ENCODE measurements at places on chromosomes 6 and 20.

- peak; percentile 90 for DNase-seq
Observed at GRCh38 chr6:108944707-108945680, 96.8 kb downstream of the ARMC2 start.

- no peak for DNase-seq
Observed at GRCh38 chr6:34558172-34558714, 2.1 kb upstream of the SPDEF start.

GRCh38 chr6:148244217-148244935, 98.3 kb upstream of the SASH1 start:
- no peak for DNase-seq

GRCh38 chr20:21507400-21508229, 6.2 kb downstream of the NKX2-2 start:
- DNase-seq = no peak

GRCh38 chr6:165055231-165055630, 254.2 kb downstream of the C6orf118 start:
- DNase-seq = peak; percentile 55

DNA sequence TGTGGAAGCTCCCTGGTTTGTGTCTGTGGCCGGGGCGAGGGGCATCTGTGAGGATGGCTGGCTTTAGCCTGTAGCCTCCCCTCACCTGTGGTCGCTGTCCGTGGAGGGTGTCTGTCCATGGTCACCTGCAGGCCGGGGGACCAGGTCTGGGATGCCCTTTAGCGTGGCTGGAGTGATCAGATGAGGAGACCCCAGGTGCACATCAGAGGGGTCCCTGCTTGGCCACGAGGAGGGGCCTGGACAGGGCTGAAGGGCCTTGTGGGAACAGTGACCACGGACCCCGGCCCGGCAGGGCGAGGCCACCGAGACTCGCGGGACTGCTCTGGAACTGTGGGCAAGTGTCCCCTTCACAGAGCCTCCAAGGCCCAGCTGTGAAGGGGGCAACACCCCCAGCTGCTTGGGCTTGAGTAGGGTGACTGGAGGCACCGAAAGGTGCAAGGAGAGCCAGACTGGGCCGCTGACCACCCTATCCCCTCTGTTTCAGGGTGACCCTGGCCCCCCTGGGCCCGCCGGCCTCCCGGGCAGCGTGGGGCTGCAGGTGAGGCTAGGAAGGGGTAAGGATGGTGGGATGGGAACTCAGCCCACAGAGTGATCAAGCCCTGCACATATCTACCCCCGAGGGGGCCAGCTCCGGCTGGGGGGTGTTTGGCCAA, 8.6 kb downstream of the COL9A3 start:
- no peak for DNase-seq

- DNase-seq = no peak
Observed at GRCh38 chr20:54456961-54457360, 18.4 kb upstream of the DOK5 start.

DNA sequence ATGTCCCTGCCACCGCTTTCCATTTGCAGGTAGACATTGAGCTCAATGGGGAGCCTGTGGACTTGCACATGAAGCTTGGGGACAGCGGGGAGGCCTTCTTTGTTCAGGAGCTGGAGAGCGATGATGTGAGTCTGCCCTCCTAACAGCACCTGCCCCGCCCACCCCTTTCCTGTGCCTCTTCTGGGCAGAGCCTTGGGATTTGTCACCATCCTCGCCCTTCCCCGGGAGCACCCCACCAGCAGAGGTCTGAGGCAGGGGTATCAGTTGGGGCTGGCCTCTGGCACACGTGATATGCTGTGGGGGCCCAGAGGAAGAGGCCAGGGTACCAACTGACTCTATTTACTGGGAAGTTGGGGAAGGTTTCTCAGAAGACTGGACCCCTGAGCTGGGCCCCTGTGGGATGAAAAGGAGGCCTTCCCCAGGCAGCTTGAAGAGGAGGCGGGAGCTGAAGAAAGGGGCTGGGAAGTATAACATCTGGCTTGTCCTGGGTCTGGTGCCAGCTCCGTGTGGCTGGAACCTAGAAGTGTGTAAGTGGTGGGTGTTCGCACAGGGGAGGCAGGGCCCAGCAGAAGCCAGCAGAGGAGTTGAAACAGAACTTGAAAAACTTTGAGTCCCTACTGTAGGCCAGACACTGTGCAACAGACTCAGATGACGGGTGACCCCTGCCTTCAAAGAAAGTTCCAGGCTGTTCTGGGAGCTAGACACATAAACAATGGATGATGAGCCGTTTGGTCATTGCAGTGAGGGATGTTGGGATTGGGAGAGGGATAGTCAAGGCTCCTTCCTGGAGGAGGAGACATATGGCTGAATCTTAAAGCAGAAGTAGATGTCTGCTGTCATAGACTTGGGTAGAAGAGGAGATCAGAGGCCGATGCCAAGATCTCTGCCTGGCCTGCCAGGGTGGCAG, 7.2 kb downstream of the LPIN3 start:
- DNase-seq = no peak

- DNase-seq = peak; percentile 6
Observed at GRCh38 chr6:143878272-143878760, 14.0 kb downstream of the ZC2HC1B start.

DNA sequence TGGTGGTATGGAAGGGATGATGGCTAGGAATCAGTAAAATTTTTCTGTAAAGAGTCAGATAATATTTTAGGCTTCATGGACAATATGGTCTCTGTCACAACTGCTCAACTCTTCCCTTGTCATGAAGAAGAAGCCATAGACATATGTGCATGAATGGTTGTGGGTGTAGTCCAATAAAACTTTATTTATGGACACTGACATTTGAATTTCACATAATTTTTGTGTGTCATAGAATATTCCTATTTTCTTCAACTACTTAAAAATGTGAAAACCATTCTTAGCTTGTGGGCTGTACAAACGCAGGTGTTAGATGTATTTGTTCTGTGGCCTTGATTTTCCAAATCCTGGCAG, 59.9 kb downstream of the SYNDIG1 start:
- DNase-seq = no peak

DNA sequence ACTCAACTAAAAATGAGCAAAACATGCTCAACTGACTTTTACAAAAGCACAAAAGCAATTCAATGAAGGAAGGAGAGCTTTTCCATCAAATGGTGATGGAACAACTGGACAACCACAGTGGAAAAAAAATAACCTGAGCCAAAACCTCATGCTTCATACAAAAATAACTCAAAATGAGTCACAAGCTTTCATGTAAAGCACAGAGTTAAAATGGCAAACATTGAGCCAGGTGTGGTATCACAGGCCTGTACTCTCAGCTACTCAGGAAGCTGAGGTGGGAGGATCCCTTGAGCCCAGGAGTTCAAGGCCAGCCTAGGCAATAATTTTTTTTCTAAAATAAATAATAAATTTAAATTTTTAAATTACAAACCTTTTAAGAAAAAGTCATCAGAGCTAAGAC, 18.4 kb upstream of the HLA-G start:
- DNase-seq = no peak

- no peak for DNase-seq
Observed at GRCh38 chr20:46725186-46726165, 16.0 kb downstream of the SLC2A10 start.

- DNase-seq = peak; percentile 77
Observed at GRCh38 chr6:132067286-132067685, 116.1 kb upstream of the CCN2 start.

- no peak for DNase-seq
Observed at GRCh38 chr20:62183426-62184142, 756 bp downstream of the MTG2 start.

DNA sequence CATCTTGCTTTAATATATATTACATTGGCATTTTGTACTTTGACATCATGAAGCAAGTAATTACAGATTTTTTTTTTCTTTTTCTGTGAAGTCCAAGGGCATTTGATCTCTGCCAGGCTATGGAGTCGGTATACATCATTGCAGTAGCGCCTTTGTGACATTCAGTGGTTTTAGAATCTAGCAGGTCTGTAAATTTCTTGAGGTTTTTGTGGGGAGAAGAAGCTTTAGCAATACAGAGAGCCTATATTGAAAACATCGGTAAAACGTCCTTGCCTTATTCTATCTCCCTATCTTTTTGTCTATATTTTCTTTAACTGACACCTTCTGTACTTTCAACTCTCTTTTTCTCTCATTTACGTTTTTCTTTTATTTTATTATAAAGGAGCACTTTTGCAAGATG, 47.2 kb downstream of the DUSP22 start:
- no peak for DNase-seq

DNA sequence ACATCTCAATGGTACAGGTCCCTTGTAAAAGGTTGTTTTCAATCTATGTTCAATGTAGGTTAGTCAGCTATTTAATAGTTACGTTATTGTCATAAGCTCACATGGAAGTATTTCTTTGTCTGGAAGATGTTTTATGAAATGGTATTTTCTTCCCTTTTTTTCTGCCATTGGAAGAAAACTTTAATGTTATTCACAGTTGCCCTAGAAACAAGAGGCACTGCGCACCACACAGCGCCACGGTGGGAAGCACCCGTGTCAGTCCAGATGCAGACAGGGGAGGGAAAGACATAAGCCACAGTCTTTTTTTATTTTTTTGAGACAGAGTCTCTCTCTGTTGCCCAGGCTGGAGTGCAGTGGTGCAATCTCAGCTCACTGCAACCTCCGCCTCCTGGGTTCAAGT, 82.1 kb downstream of the GCNT2 start:
- DNase-seq = no peak

DNA sequence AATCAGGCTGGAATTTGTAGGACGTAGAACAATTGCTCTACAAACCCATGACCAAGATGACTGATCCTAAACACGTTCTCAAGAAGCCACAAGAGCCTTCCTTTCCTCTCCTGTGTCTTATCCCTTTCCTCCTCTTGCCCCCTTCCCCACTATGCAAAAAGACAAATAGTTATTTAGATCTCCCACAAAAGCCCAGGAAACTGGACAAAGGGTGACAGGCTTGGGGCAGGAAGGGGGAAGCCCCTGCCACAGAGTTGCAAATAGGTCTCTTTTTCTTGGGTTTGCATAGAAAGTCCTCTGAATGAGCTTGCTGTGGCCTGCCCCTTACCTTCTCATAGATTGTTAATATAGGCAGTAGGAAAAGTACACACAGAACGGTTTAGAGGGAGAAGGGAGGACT, 377.1 kb upstream of the BTBD3 start:
- DNase-seq = no peak

DNA sequence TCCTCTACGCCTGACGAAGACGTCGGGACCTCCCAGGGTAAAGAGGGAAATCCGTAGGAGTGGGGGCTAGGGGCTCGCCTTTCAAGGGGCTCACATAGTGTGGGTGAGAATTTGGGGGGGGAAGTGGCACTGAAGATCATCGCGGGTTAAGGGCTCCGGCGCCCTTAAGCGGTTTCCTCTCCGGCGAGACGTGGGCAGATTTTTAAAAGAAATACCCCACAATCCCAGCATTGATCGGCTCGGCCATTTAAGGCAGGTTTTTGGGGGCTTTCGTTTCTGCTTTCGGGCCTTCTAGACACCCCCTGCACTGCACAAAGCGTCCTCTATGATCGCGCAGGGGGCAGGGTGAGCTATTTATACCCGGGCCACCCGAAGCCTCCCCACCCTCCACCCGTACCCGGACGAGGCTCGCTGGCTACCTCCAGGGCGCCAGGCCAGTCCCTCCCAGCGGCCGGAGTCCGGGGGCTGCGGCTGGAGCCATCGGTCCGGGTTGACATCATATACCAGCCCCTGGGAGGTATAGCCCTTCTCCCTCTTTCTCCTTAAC, 1.2 kb downstream of the NKX2-2 start:
- DNase-seq = no peak

- DNase-seq = no peak
Observed at GRCh38 chr20:22027423-22027822, 322.0 kb downstream of the PAX1 start.

- no peak for DNase-seq
Observed at GRCh38 chr6:72905705-72906478, 284.0 kb downstream of the KCNQ5 start.

DNA sequence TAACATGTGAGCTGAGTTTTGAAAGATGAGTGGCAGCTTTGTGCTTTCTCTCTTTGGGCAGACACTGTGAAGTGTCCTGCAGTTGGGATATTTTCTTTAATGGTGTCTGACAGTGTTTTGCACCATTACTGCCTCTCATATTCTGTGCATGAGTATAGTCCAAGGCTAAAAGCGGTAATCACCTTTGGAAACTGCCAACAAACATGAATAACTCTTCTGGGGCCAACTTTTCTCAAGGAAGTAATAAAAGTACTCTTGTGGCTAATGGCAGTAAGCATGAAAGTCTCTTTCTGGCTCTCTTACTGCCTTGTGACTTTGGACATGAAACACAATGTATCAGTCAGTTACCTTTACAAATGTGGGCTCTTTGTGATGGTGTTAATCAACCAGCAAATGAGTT, 91.7 kb upstream of the SOX4 start:
- no peak for DNase-seq

GRCh38 chr20:46642265-46642968, 8.8 kb downstream of the SLC13A3 start:
- DNase-seq = no peak

DNA sequence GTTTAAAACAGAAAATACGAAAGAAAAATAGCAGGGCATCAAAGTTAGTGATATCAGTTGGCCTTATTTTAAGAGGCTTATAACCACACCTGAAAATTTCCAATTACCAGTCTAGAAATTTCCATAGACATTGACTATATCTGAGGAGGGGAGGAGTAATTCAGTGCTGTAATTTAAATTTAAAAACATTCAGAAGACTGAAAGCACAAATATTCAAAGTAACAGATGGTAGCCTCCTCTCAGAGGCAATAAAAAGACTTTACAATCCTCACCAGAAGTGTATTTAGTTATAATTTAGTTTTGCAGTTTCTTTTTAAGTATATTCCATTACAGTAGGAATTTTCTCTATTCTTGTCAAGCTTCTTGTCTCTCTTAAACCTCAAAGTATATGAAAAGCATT, 18.4 kb upstream of the LOC128125822 start:
- no peak for DNase-seq

- DNase-seq = no peak
Observed at GRCh38 chr6:142879076-142879475, 65.9 kb downstream of the HIVEP2 start.

DNA sequence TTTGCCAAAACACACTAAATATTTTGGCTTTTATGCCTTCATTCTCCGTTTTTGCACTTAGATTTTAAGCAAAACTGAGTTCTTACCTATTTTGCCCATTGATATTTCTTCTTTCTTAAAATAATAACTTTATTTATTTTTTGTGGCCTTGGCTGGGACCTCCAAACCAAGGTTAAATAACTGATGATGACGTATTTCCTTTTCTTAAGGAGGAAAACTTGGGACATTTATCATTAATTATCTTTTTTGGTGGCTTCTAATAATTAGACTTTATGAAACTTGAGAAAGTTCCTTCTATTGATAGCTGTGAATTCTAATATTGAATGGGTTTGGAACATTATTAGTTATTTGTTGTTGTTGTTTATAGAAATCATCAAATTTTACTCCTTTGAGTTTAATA, 154.5 kb downstream of the ADGB start:
- no peak for DNase-seq
